ENCODE measurements at places on chromosomes 3 and 15. TPM values are rescaled to one million over a fixed set of nuclear protein-coding genes. Genes with fewer than 3 reads are reported as not detected.

DUOX2 gene
- 0.05 TPM for total RNA-seq

SCN11A gene
- 0.01 TPM for total RNA-seq

TGM4 gene
- 0.23 TPM for total RNA-seq

XYLB gene
- 4.3 TPM for total RNA-seq

CHST2 gene
- 1.3 TPM for total RNA-seq

C3orf20 gene
- total RNA-seq = not detected

MBD4 gene
- 17.8 TPM for total RNA-seq

COX17 gene
- total RNA-seq = 103 TPM

GREM1 gene
- 2.4 TPM for total RNA-seq

SNTN gene
- total RNA-seq = not detected

Measured in A549 treated with AZD2906 at 1 μM for 4 hours (cell line).